OCI-LY7 (cell line): ENCODE measurements at places on chromosomes 2 and 18. TPM values are rescaled to one million over a fixed set of nuclear protein-coding genes. Genes with fewer than 3 reads are reported as not detected.

TTR gene
- total RNA-seq = not detected in 2 replicates

DNA sequence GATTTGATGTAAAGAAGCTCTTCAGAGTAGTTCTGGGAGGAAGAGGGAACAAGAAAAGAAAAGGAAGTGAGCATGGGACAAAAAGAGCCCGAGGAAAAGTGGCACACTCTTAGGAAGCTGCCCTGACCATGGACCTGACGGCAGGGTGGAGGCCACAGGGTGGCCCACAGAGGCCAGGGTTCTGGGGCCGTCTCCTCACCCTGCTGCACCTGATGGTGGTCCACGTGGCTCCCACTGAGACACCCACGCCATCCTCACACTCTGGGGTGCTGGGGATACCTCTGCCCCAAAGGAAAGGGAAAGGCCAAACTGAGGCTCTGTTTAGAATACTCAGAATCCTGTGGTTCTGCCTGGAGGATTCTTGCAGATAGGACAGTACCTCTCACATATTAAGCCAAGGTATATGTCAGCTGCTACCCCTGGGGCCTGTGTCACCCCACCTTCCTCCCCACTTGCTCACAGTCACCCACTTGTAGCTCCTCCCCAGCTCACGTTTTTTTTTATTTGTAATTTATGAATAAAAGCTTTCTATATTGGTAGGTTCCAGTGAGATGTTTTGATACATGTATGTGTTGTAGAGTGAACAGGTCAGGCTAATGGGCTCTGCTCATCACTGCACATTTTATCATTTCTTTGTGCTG is 171.1 kb downstream of the LDLRAD4 start:
- no peak for DNase-seq

GRCh38 chr2:15665067-15665942 is 73.6 kb downstream of the DDX1 start:
- DNase-seq = no peak

GRCh38 chr18:11494107-11494506 is 115.3 kb upstream of the SLC35G4 start:
- DNase-seq = no peak

GRCh38 chr2:238811293-238811692 is 36.6 kb upstream of the TWIST2 start:
- no peak for DNase-seq

DNA sequence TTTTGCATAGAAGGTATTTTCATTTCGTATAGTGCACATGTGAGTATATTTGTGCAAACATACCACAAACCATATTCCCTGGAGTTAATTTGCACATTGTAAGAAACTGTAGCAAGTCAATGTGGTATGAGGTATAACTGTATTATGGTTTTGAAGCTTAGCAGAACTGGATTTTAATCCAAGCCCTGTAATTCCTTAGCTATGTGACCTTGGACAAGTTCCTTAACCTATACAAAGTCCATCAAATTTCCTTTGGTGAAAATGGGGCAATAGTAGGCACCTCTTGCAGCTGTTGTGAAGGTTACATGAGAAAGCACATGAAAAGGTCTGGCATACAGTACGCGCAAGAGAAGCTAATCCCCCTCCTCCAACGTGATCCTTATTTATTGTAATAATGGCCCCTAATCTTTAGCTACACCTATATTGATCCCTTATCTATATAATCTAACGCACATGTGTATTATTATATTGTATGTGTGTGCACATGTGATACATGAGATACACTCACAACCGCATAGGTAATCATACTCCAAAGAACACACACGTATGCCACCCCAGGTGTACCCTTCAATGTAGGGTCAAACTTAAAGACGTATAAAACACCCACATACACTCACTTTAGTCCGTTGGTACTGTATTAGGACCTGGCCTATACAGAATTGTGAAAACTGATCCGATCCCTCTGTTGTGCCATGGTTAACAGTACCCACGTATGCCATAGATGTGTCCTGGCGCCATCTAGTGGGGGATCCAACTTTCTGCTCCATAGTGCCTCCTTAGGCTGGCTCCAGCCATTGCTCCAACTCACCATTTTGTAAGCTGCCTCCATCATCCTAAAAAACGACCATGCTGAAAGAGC is 402.9 kb upstream of the SLC14A2 start:
- DNase-seq = peak; percentile 74

RESP18 gene
- not detected in 2 replicates for total RNA-seq

DNA sequence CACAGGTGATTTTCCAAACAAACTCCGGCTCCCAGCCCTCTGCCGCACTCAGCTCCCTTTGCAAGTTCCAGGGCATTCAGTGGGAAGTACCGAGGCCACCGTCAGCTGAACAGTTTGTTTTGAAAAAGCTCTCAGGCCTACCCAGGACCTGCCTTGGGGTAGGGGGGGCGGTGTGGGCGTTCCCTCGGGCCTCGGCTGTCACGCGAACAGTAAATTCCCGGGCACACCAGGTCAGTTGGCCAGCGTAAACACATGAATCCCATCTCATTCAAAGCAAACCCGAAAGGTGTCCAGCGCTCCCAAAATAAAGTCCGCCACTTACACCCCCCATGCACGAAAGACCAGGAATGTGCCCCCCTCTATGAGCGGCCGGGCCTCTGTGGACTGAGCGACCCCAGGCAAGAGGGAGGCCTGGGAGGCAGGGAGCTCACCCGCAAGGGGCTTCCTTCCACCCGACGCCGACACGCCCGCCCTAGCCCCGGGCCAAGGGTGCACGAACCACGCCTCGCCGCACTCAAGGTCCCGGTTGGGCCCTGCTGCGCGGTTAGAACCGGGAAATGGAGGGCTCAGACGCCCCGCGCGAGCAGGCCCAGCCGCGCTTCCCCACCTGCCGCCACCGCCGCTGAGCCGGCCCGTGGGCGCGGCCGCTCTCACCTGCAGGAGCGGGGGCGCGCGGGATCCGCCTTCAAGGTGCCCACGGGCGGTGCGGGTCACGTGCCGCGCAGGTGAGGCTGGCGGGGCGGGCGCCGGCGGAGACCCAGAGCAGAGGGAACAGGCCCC is at the start of gene WDSUB1:
Gene WDSUB1 (minus strand): TSS at position 775 of the 780 bp plus-strand sequence. CDS start 3,634 bp downstream, outside the sequence.
- no peak for DNase-seq

DNA sequence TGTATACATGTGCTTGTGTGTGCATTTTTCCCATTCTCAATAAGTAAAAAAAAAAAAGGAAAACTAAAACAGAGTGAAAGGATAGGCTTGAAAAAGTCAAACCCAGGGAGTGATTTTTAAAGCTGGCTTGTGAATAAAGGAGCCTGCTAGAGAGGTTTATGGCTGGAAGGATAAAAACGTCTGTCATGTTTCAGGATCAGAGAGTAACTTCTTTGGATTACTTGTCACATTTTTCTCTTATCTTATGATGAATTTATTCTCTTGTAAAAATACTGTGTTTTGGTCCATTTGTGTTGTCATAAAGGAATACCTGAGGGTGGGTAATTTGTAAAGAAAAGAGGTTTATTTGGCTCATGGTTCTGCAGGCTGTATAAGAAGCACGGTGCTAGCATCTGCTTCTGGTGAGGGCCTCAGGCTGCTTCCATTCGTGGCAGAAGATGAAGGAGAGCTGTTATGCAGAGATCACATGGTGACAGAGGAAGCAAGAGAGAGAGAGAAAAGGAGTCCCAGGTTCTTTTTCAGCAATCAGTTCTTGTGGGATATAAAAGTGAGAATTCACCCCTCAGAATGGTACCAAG is 89.1 kb downstream of the OSBPL6 start:
- no peak for DNase-seq

- DNase-seq = no peak
Observed at GRCh38 chr2:48391616-48392015, 138.3 kb upstream of the STON1 start.

DNA sequence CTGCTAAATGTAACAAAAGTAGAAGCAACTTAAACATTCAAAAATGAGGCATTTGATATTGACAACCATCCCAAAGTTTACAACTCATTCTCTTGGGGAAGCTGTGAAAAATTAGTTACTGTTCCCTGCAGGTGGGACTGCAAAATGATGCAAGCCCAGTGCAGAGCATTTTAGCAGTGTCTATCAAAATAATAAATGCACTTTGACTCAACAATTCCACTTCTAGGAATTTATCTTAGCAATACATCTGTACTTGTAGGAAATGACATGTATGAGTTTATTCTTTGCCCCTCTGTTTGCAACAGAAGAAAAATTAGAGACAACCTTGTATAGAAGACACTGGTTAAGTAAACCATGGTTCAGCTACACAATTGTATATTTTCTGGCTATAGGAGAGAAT is 48.0 kb upstream of the TLK1 start:
- DNase-seq = peak; percentile 11
